ENCODE measurements at places on chromosomes 6 and 20. TPM values are rescaled to one million over a fixed set of nuclear protein-coding genes. Genes with fewer than 3 reads are reported as not detected.

The LPA gene
- total RNA-seq: 4.4 TPM

The LCA5 gene
- total RNA-seq: 14.3 TPM

DNA sequence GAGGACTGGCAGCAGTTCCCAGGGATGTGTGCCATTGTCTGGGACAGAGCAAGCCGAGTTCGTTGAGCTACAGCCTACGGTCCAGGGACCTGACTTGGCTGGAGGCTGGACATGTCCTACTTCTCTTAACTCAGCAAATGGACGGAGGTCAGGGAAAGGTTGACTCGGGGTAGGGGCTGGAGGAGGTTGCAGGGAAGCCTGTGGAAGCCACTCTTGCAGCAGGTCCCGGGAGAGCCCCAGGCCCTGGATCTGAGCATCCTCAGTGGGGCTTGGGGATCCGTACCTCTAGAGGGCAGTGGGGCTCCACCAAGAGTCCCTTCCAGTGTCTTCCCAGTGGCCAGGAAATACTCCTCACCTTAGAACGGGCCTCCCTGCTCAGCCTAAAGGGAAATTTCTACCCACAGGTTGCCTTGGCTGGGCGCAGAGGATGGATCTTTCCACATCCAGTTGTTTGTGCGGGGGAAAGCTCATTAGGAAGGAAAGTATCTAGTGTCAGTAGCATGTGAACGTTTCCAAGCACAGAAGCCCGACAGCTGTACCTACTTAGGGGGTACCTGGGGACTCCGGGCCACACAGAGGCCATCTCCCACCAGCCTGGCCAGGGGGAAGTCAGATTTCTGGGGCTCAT is 170.2 kb downstream of the NFATC2 start:
- peak; percentile 89 for DNase-seq

- no peak for DNase-seq
These were observed 194.2 kb downstream of the SLC35F1 start for GRCh38 chr6:118101220-118101619.

- DNase-seq: no peak
These were observed 5.7 kb downstream of the BCL2L1 start for GRCh38 chr20:31716818-31717477.

DNA sequence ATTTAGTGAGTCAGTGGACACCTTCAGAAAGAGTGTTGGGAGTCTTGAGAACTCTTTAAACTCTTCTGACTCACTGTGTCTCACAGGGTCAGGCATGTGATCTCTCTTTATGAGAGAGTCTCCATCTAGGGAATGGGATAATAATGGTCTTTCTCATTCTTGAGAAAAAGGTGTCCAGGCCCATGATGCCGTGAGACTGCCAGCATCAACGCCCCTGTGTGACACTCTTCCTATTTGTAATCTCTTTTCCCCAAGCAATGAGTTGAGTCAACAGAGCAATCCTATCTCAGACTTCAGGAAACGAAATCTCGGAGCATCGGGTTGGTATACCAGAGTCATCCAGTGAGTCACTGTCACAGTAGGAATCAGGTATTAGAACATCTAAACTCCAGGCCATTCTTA is 82.3 kb upstream of the BMP2 start:
- DNase-seq: no peak

GRCh38 chr20:36703530-36703929 is 42.4 kb downstream of the NDRG3 start:
- DNase-seq: no peak

DNA sequence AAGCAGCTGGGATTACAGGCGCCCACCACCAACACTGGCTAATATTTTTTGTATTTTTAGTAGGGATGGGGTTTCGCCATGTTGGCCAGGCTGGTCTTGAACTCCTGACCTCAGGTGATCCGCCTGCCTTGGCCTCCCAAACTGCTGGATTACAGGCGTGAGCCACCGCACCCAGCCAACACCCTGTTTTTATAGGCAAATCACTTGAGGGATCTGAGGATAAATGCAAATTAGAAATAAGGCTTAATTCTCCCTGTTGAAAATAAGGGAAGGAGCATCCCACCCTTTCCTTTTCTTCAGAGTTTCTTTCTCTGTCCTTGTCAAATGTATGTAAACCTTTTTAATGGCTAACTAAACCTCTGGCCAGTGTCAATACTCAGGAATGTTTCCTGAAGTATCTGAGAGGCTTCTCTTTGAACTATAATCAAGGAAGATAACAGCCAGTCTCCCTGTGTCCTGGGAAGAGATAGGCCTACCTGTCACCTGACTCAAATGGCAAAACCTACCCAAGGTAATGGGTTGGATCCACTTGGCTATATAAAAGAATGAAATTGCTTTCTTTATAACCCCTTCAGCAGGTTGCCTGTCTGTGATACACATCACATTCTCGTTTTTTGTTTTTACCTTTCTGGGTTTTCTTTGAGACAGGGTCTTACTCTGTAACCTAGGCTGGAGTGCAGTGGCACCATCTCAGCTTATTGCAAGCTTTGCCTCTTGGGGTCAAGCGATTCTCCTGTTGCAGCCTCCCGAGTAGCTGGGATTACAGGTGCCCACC is 64.5 kb upstream of the TNFAIP3 start:
- DNase-seq: no peak

Data from cerebellum (tissue), 4 donors.